ENCODE measurements at places on chromosomes 6 and 20.

DNA sequence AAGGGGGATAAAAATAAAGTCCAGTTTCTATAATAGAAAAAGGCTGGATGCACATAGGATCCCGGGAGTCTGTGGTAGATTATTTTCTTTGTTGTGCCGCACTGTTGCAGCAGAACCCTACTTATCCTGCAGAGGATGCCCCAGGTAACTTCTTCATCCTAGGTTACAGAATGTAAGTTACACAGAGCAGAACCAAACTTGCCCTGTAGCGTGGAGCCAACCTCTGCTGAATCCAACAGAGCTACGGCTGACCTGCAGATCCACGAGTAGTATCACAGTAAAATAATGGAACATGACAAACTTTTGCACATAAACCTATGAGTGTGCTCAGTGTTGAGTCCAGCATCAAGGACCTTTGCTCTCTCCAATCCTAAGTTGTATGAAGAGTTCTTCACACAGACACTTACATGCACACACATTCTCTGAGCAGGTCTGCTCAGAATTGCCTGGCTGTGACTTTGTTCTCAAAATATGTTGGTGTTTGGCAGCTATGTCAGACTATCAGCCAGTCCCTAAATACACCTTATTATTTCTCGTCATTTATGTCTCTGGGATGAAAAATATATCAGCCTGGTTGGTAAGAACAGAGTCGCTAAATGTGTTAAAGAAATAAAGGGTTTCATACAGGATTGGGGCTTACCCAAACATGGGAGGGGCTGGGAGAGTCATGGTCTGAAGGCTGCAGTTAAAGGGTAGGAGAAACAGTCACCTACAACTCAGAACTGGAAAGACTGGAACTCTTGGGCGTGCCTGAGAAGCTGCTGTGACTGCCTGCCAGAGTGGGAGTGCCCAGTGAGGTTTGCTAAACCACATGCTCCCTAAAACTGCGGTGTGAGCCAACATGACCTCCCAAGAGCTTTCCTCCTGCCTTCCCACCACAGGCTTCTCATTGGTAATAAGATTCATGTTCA lies 165.1 kb upstream of the SLC24A3 start:
- DNase-seq: no peak

DNA sequence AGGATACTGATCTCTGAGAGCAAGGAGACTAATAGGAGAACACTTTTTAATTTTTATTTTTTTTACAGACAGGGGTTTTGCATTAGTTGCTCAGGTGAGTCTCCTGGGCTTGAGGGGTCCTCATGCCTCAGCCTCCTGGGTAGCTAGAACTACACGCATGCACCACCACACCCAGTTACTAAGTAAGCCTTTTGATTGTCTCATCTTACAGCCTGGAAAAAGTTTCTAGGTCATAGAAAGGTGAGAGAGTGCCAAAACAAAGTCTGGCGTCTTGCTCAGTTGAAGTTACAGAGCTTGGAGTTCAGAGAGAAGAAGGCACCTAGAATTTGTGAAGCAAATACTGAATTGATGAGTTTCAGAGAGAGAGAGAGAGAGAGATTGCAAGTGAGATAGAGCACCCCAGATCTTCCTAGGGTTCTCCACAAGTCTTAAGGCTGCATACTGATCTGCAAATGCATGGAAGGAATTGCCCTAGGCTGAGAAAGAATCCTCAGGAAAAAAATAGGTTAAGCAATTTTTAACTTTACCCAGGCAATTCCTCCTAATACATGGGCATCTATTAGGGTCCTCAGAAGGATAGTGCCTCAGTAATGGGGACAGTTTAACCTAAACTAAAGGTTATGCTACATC lies 37.6 kb upstream of the PHIP start:
- DNase-seq: no peak

DNA sequence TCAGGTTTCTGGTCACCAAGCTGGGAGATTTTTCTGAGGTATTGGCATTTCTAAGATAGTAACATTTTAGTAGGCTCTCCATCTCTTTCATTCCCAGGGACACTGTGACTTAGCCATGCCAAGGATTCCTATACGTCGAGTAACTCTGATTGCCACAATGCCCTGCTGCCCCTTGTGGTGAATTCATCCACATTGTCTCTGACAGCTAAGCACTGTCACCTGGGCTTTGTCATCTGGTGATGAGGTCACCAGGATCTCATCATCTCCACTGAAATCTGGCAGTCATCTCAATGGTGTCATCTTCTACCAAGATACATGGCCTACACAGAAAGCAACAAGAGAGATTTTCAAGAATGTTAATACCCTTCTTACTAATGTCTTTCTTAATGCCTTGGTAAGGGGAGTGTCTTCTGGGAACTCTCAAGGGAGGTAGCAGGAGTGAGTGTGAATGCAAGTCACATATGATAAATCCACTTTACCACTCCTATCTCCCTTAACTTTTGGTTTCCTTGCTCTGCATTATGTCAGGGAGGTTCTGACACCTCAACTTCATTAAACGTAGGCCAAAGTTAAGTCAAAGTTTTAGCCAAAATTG lies 246.7 kb downstream of the CD109 start:
- peak; percentile 33 for DNase-seq

GRCh38 chr6:80325742-80326141 lies 219.3 kb downstream of the BCKDHB start:
- DNase-seq: no peak

- no peak for DNase-seq
Measured at GRCh38 chr6:51778666-51779065, 308.7 kb downstream of the PKHD1 start.

- peak; percentile 15 for DNase-seq
Measured at GRCh38 chr20:22796469-22797077, 212.2 kb upstream of the FOXA2 start.

GRCh38 chr20:46212876-46213275 lies 94.8 kb downstream of the CD40 start:
- DNase-seq: no peak

- DNase-seq: no peak
Measured at GRCh38 chr6:168417679-168418557, 23.1 kb upstream of the SMOC2 start.

DNA sequence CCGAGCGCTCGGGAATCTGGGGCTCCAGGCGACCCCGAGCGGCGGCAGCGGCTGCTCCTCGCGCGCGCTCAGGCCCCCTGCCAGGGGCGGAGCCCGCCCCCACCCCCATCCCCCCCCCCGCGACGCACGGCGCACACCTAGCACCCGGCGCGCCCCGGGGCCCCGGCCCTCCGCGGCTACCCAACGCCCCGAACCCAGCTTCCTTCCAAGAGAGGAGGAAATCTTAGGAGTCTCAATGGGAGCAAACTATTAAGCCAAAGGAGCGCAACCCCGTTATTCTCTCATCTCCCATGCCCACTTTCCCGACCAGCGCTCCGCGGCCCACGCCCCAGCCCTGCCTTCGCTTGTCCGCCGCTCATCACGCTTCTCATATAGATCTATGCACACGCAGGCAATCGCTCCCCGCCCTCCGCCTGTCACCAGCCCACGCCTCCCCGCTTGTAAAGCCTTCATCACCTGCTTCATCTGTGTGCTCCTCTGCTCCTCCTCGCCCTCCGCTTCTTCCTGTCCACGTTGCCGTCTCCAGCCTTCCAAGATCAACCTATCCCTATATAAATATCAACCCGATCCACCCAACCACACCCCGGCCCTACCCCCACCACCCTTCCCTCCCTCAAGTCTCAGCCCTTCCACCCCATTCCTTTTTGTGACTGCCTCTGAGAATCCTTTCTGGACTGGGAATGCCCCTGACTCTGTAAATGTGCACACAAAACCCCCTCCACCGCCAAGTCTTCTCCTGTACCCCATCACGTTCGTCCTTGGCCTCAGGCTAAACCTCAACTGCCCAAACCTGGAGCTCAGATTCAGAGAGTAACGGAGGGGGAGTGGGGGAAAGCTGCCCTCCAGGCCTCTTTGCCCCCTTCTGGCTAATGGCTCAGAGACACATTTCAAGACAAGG lies at the start of gene DLK2:
TSS of gene DLK2 (minus strand) at position 18 of the 898 bp plus-strand sequence. CDS start 723 bp downstream, outside the sequence.
- no peak for DNase-seq

DNA sequence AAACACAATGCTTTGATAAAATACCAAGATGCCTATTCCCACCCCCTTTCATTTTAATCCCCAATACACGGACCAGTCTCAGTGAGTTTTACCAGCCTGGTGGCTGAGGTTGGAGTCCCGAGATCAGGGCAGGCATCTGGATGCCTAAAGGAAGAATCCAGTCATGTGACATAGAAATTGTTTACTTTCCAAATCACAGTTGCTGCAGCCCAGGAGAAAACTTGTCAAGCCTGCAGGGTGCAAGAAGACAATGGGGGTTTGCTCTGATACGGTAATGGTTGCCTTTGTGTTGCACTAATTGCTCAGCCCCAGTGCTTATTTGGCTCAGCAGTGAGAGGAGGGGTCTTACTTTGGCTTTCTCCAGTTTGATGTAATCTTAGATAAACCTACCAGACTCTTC lies 308.5 kb upstream of the POU3F2 start:
- no peak for DNase-seq

DNA sequence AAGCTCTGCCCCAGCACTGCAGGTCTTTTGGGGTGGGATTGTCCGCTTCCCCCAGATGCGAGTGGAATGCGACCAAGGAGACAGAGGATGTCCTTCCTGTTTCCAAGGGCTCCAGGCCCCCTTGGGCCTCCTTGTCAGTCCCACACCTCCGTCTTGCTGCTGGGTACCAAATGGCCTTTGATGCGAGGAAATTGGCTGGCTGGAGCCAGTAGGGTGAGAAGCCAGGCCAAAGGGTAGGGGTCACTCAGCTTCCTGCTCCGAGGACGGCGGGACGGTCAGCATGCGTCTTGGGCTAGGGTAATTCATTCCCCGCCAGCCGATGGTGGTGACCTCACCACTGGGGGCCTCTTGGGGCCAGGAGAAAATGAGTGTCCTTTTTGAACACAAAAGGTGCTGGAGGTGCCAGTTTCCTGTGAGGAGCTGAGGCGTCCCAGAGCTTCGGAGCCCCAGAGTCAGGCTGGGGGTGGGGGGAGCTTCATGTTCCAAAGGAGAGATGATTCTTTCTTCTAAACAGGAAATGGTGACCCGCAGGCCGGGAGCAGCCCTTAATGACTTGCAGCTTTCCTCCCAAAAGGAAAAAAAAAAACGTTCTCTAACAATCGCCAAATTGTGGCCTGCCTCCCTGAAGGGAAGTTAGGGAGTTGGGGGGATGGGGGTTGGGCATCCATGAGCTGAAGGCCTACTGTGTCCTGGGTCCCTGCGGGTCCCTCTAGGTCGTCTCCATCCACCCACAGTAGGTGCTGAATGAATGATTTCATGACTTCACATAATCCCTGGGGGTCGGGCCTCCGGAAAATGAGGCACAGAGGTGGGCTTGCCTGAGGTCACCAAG lies 6.7 kb downstream of the SNAI1 start:
- DNase-seq: no peak

- peak; percentile 76 for DNase-seq
Measured at GRCh38 chr6:121849477-121849876, 414.0 kb downstream of the GJA1 start.

DNA sequence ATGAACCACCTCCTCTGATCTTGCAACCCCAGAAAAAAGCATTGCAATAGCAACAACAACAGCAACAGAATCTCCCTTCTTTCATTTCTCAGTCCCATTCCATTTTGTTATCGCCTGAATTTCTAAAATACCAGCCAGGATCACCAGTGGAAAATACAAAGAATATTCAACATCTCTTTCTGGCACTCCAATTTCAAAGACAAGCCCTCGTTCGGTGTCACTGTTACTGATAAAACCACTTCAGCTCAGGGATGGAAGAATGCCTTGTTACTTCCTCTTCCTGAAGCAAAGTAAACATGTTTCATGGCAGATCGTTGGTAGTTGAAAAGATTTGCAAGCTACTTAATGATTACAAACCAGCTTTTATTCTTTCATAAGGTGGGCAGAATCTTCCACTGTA lies 94.0 kb upstream of the SPTLC3 start:
- no peak for DNase-seq

DNA sequence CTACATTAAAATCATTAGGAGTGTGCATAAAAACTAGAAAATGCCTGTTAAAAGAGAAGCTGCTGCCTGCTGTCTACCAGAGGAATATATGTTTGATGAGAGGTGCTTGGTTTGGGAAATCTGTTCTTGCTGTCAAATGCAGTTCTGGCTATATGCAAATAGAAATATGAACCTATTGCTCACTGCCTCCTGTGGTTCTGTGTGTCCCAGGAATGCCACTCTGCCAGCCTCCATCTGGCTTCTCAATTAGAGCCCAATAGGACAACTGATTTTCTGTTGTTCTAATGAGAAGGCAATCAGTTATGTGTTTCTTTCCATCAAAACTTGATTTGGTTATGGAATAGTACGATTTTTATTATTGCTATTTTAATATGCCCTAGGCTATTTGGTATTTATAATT lies 759.7 kb downstream of the HDGFL1 start:
- no peak for DNase-seq

DNA sequence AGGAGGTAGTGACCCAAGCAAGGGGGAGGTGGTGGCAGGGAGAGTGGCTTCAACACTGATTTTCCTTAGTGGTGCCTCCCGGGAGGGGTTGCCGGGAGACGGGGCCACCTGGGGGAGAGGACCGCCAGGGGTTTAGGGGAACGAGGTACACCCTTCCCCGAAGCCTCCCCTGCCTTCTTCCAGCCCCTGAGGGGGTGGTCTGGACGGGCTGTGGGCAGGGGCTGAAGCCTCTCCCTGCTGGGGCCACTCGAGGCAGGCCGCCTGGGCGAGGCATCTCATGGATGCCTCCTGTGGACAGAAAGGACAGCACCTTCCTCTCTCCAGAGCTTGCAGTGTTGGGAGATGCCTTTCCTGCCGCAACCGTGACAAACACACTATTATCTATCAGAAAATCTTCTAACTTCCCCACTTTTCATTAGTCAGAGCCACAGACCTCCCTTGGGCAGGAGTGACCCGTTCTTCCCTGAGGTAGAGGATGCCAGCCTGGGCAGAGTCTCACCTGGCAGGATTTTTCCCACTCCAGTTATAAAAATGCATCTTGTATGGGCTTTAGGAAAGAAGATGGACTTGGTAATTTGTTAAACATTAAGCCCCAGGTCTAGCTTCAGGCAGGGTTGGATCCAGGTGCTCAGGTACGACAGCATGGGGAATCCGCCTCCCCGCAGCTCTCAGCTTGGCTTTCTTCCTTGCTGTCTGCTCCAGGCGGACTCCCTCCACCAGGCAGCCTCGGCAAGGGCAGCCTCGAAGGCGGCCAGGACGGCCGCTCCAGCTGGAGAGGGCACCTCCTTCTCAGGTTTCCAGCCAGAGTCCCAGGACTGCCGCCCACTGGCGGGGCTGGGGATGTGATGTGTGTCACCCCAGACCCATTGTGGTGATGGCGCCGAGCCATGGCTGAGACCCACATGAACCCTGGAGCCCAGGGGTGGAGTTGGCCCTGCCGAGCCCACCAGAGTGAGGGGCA lies 11.0 kb downstream of the HRH3 start:
- DNase-seq: no peak

DNA sequence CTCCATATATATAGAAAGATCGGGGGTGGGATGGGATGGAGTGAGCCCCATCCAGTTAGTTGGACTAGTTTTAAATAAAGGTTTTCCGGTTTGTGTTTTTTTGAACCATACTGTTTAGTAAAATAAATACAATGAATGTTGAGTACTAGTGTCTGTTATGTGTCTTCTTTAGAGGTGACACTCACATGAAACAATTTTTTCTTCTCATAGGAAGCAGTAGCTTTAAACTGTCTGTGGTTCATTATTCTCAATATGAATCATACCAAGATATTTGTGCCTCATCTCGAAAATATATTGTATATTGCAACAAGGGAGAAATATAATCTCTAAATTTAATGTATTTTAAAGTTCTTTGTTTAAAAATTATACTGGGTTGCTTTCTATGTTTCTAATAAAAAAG lies 33.4 kb downstream of the HSF2 start:
- no peak for DNase-seq

All from ACHN (cell line).